ENCODE measurements at places on chromosomes 5 and 9. TPM values are rescaled to one million over a fixed set of nuclear protein-coding genes. Genes with fewer than 3 reads are reported as not detected.

GPR150 gene
- total RNA-seq: 1.0 TPM

CANX gene
- total RNA-seq: 294 TPM

TSSK1B gene
- total RNA-seq: not detected

INSL4 gene
- not detected for total RNA-seq

LCN1 gene
- total RNA-seq: not detected

CHSY3 gene
- not detected for total RNA-seq

BTNL9 gene
- not detected for total RNA-seq

NEUROG1 gene
- not detected for total RNA-seq

ELAVL2 gene
- not detected for total RNA-seq

ENHO gene
- not detected for total RNA-seq

LPAR1 gene
- not detected for total RNA-seq

FAT2 gene
- total RNA-seq: not detected

DMRTA1 gene
- total RNA-seq: not detected

PAX5 gene
- 0.89 TPM for total RNA-seq

DNA sequence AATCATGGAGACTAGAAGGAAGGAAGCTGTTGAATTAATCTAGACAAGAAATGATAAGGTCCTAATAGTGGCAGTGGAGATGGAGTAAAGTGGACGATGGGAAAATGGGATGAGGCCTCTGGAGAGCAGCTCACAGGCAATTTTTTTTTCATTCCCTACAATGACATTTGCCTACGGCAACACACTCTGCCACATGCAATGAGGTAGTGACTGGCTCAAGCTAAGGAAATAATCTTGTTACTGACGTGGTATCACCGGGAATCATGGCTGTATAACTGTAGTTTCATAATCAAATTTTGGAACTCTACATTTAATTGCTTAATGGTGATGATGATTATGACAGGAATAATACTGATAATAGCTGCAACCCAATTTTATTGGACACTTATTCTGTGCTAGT, 12.1 kb upstream of the MOB3B start:
- no peaks in the 10 kb centered on the region for H3K4me1 ChIP-seq
- peaks cover 10% of the 10 kb centered on the region for H3K36me3 ChIP-seq
- no peak overlapping the region for H3K4me3 ChIP-seq
- H3K27ac ChIP-seq: no peak overlapping the region
- DNase-seq: no peak

DNA sequence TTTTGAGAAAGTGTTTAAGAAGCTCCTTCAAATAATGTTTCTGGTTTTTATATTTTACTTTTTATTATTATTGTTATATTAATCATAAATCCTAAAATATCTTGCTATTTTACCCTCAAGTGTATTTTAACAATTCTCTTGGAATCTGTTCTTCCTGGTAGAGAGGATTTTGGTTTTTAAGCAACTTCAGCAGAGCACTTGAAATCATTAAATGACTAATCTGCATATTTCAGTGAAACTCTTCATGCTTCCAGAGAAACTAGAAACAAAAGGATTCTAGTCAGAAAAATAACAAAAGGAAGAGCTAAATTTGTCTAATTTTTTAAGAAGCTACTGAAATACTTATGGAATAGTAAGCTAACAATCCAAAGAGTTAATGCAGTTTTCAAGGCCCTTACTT, 1057.3 kb downstream of the TLE1 start:
- H3K27ac ChIP-seq: no peak overlapping the region
- H3K27me3 ChIP-seq: no peaks in the 10 kb centered on the region
- no peaks in the 10 kb centered on the region for H3K36me3 ChIP-seq
- no peak overlapping the region for H3K4me3 ChIP-seq
- DNase-seq: no peak
- H3K4me1 ChIP-seq: no peaks in the 10 kb centered on the region

DNA sequence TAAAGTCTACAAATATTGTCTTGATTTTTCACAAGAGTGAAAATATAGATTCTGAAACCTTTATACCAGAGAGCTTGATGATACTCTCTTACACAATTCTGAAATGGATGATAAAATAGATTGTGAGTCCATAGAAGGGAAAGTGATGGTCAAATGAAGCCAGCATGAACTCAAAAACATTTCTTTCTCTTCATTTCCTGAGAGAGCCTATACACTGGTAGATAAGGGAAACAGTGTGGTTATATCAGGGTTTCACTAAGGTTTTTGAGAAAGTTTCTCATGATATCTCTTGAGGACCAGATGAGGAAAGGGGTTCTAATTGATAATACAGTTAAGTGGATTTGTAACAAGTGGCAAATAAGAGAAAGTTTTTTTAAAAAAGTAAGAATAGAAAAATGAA, 254.1 kb downstream of the PJA2 start:
- H3K4me1 ChIP-seq: peaks cover 4% of the 10 kb centered on the region
- H3K36me3 ChIP-seq: no peaks in the 10 kb centered on the region
- H3K27me3 ChIP-seq: no peaks in the 10 kb centered on the region

- peaks cover 2% of the 10 kb centered on the region for H3K36me3 ChIP-seq
- DNase-seq: no peak
- H3K4me3 ChIP-seq: no peak overlapping the region
- no peaks in the 10 kb centered on the region for H3K4me1 ChIP-seq
- peaks cover 3% of the 10 kb centered on the region for H3K27me3 ChIP-seq
Measured at GRCh38 chr9:18996211-18996610, 36.8 kb downstream of the SAXO1 start.

GRCh38 chr5:74212336-74212735, 428.2 kb downstream of the ENC1 start:
- no peak for DNase-seq
- no peak overlapping the region for H3K4me3 ChIP-seq
- H3K36me3 ChIP-seq: no peaks in the 10 kb centered on the region
- no peak overlapping the region for H3K27ac ChIP-seq
- H3K27me3 ChIP-seq: no peaks in the 10 kb centered on the region

DNA sequence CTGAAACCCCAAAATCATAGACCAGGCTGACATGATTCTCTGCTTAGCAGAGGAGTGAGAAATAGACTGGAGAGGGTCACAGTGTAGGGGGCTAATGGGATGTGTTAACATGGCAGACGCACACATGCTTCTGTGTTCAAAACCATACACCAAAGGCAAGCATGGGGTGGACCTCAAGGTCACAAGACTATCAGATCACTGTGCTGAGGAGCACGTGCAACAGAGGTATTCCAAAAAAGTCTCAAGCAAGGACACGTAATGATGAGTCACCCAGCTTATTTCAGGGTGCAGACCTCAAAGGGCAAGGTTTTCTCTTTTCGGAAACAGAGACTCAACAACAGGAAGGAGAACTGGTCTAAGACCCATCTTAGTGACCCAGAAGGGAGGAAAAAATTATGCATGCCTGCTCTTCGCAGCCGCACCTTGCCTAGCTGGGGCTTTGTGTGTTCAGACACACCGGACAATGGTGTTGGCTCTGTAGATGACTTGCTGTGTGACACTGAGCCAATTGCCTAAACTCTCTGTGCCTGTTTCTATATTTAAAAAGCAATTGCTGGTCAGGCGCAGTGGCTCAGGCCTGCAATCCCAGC, 20.3 kb downstream of the WHRN start:
- H3K36me3 ChIP-seq: no peaks in the 10 kb centered on the region
- peak overlapping the region; percentile 64 for H3K27ac ChIP-seq

DNA sequence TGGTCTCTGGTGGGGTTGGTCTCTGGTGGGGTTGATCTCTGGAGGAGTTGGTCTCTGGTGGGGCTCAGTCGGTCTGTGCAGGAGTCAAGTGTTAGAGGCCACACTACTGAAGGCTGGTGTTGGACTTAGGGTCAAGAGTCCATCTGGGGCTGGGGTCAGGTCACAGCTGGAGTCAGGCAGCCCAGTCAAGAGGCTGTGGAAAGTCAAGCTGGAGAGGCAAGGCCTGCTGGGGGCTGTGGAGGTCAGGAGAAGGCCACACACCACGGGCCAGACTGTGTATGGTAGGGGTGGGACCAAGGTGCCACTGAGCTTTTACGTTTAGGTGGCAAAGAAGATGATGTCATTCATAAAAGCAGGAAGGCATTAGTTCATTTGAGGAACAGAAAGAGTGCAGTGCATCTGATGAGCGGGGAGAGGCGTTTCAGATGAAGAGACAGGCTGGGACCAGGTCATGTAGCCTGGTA, 16.7 kb upstream of the CD74 start:
- H3K27me3 ChIP-seq: peaks cover 4% of the 10 kb centered on the region
- no peak overlapping the region for H3K27ac ChIP-seq
- DNase-seq: no peak

DNA sequence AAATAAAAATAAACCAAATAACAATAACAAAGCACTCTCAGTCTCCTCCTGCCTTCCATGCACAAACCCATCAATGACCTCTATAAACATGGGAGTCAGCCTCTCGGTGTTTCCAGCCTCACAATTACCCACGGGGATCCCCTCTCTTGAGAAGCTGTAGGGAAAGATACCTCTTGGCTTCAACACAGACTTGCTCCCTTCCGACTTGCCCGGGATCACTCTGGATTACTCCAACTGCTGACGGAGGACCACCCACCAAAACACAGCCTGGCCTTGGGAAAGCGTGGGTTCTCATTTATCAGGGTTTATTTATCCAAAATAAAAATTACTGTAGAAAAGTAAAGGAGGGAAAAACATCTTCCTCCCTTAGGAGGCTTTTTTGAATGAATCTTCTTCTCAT, 11.5 kb upstream of the NKX2-5 start:
- no peak for DNase-seq
- peaks cover 87% of the 10 kb centered on the region for H3K27me3 ChIP-seq
- H3K4me3 ChIP-seq: no peak overlapping the region
- H3K27ac ChIP-seq: no peak overlapping the region

DNA sequence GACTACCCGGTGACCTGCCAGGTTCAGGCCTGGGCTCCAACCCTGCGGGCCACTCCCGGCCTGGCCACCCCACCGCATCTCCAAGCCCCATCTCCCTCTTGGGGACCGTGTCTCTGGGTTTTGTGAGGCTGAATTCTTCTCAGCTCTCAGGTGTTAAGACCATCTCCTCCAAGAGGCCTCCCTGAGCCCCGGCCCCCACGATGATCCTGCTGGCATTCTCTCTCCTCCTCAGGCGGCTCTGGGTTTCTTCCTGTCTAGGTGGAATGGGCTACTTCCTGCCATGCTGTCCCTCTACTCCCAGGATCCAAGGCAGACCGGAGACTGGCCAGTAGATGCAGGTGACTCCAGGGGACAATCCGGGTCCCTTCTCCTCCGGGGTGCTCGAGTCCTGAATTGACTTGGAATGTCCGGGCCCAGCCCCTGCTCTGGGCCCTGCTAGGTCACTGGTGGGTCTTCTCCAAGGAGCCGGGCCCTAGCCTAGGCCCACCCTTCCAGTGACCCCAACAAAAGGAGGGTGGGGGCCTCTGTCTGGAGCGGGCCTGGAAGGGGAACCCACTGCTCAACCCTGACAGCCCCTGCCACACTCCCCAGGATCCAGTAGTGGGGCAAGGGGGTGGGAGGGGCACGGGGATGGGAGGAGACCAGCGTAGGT, 219.8 kb downstream of the C9orf50 start:
- H3K27me3 ChIP-seq: peaks cover 2% of the 10 kb centered on the region
- peaks cover 1% of the 10 kb centered on the region for H3K4me1 ChIP-seq
- H3K27ac ChIP-seq: peak overlapping the region; percentile 16
- no peaks in the 10 kb centered on the region for H3K36me3 ChIP-seq
- H3K4me3 ChIP-seq: no peak overlapping the region

- H3K36me3 ChIP-seq: no peaks in the 10 kb centered on the region
- no peaks in the 10 kb centered on the region for H3K4me1 ChIP-seq
- H3K27ac ChIP-seq: no peak overlapping the region
Measured at GRCh38 chr9:108194154-108194553, 661.6 kb downstream of the ACTL7B start.

GRCh38 chr5:24112420-24112819, 532.4 kb downstream of the CDH10 start:
- no peaks in the 10 kb centered on the region for H3K36me3 ChIP-seq
- H3K4me1 ChIP-seq: no peaks in the 10 kb centered on the region
- no peak overlapping the region for H3K27ac ChIP-seq
- H3K27me3 ChIP-seq: no peaks in the 10 kb centered on the region
- no peak for DNase-seq
- no peak overlapping the region for H3K4me3 ChIP-seq

GRCh38 chr5:154055201-154055600, 16.4 kb downstream of the MFAP3 start:
- no peak overlapping the region for H3K4me3 ChIP-seq
- peaks cover 17% of the 10 kb centered on the region for H3K4me1 ChIP-seq
- DNase-seq: no peak
- H3K36me3 ChIP-seq: peaks cover 26% of the 10 kb centered on the region

DNA sequence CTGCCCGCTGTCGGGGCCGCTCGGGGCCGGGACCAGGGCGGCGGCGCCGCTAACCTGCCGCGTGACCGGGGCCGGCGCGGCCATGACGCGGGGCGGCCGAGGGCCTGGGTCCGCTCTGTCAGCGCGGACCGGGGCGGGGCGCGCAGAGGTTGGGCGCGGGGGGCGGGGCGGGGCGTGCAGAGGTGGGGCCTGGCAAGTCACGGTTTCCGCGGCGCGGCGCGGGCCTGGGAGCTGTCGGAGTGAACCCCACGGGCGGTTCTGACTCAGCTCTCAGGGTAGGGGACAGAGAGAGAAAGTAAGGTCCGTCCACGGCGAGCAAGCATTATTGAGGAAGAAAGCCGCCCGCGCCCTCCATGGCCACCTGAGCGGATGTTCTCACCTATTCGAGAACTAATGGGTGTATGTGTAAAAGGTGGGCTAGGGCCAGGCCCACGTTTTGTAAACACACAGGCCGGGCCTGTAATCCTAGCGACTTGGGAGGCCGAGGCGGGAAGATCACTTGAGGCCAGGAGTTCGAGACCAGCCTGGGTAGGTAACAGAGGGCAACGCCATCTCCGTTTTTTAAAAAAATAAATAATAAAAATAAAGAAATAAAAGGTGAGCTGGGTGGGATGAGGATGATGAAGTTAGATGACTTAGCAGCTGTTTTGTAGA, at the start of gene PRXL2C:
Gene PRXL2C, minus strand, starts transcription at position 120 of the 654 bp plus-strand sequence. Its CDS starts 36 bp downstream, at position 84.
- peak within 1 kb of the TSS; percentile 81 for H3K27ac ChIP-seq
- peaks cover 7% of the 10 kb centered on the region for H3K27me3 ChIP-seq
- no peaks in the 10 kb centered on the region for H3K36me3 ChIP-seq
- H3K4me1 ChIP-seq: peaks cover 9% of the 10 kb centered on the region

- no peak overlapping the region for H3K4me3 ChIP-seq
- DNase-seq: no peak
- H3K27ac ChIP-seq: no peak overlapping the region
- no peaks in the 10 kb centered on the region for H3K36me3 ChIP-seq
Measured at GRCh38 chr5:147404706-147405105, 105.2 kb downstream of the DPYSL3 start.

DNA sequence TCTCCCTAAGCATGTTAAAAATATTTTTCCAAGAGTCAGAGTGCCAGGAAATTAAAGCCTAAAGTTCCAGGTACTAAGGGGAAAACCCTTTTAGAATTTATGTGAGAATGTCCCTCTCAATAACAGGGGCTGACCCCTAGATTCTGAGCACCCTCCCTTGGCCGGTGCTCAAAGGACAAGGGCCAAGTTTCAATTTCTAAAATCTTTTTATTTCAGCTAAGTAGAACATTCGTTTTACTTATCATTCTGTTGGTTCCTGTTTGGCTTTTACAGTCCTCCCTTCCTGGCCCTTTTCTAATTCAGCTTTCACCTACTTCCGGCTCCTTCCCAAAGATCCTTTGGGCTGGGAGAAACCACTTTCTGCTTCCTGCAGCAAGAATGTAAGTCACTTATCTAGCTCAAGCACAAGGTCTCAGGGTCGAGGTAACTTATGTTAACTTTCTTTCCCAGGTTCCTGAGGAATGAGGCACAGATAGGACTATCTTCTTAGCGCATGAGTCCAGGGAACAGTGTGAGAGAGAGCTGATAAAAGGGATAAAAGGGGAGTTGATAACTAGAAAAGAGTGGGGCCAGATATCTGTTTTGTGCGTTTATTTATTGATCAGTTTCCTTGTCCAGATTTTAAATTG, 34.6 kb upstream of the F2RL2 start:
- no peaks in the 10 kb centered on the region for H3K27me3 ChIP-seq
- H3K4me3 ChIP-seq: no peak overlapping the region
- H3K36me3 ChIP-seq: peaks cover 32% of the 10 kb centered on the region
- no peaks in the 10 kb centered on the region for H3K4me1 ChIP-seq
- no peak overlapping the region for H3K27ac ChIP-seq
- no peak for DNase-seq

- no peak overlapping the region for H3K4me3 ChIP-seq
- H3K4me1 ChIP-seq: no peaks in the 10 kb centered on the region
- DNase-seq: no peak
Measured at GRCh38 chr9:103997856-103998370, 96.2 kb upstream of the SMC2 start.
